Spleen (tissue), 13 donors: ENCODE measurements at places on chromosomes 4 and X. TPM values are rescaled to one million over a fixed set of nuclear protein-coding genes. Genes with fewer than 3 reads are reported as not detected.
A peak's percentile ranks its signal among the peaks of the same experiment; 100 is the strongest.

Gene GATA1
- polyA plus RNA-seq, result 0.61 TPM

Gene IRAK1
- polyA plus RNA-seq, result 46.4 TPM

Gene MAGEB2
- not detected for polyA plus RNA-seq

- no peak overlapping the region for H3K4me3 ChIP-seq
- no peaks in the 10 kb centered on the region for H3K36me3 ChIP-seq
- no peak overlapping the region for H3K27ac ChIP-seq
- no peaks in the 10 kb centered on the region for H3K4me1 ChIP-seq
- H3K27me3 ChIP-seq, result no peaks in the 10 kb centered on the region
- DNase-seq, result no peak
These were observed 94.2 kb downstream of the CXCL13 start for GRCh38 chr4:77699731-77700210.

DNA sequence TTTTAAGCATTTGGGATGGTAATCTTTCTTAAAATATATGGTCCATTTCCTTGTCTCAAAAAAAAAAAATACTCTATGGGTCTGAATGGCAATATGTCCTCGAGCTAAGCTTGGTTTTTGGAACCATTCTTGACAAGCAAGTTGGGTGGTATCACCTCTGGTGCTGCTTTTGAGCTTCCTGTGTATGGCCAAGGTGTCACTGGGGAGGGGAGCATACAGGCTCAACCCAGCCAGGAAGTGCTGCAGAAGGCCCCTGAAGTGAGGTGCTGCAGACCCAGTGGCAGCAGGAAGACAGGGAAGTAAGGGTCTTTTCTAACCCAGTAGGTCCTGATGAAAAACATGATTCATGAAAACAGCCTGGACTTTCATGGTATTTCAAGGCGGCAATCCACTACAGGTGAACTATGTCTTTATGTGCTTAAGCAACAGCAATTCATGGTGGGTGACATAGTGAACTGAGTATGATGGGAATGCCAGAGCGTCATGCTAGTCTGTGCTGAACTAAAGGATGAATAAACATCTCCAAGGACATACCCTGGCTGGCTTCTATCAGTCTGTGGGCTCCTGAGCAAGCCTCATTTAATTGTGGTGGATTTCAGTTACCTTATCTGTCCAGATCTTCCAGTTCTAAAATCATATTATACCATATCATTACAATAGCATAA is 15.1 kb downstream of the TRAPPC2 start:
- H3K4me3 ChIP-seq, result no peak overlapping the region
- peak overlapping the region; percentile 59 for H3K27ac ChIP-seq
- no peaks in the 10 kb centered on the region for H3K27me3 ChIP-seq
- no peak for DNase-seq
- peaks cover 37% of the 10 kb centered on the region for H3K36me3 ChIP-seq

GRCh38 chr4:566508-567295 is 9.4 kb downstream of the TMEM271 start:
- H3K27ac ChIP-seq, result no peak overlapping the region
- H3K36me3 ChIP-seq, result no peaks in the 10 kb centered on the region
- H3K27me3 ChIP-seq, result peaks cover 49% of the 10 kb centered on the region

DNA sequence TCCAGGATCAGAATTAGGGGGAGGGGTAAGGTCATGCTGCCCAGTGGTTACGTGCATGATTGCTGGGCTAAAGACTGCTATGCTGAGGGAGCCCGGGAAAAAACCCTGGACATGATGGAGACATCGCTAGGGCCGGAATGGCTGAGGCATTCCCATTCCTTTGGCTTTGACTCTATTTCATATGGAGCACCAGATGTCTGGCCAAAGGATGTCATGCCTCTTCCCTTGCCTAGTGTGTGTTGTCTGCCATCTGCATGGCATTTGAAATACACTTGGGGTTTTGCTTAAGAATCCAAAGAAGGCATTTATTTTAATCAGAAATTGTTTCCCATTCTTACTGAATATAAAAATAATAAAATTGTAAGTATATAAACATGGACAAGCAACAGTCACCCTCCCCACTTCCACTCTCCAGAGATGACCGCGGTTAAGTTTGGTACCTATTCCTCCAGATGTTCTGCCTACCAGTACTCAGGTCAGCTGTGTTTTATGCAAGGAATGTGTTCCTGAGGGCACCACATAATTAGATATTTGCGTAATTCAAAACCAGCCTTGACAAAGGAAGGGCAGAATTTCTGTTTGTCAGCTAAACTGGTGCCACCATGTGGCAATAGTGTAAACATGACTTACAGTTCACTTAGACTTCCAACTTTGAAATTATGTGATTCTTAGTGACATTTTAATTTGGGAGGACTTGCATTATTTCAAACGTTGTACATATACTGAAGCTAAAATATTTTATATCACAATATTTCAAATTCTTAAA is 105.9 kb downstream of the CT47B1 start:
- no peaks in the 10 kb centered on the region for H3K4me1 ChIP-seq
- H3K36me3 ChIP-seq, result no peaks in the 10 kb centered on the region
- no peaks in the 10 kb centered on the region for H3K27me3 ChIP-seq
- H3K27ac ChIP-seq, result no peak overlapping the region
- no peak overlapping the region for H3K4me3 ChIP-seq

DNA sequence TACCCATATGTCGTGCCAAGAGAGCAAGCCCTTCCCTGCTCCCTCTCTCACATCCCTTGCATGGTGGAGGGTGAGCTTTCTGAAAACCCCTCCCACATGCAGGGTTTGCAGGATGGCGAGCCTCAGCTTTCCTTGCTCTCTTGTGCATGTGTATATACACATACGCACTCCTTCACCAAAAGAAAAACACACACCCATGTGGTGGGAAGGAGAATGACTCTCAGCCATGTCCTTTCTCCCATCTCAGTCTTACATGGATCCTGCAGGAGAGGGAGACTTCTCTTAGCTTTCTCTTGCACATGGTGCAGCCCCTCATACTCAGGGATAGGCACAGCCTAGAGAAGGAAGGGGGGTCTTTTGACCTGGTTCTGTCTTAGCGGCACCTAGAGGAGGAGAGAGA is 81.1 kb downstream of the CLCN5 start:
- no peaks in the 10 kb centered on the region for H3K4me1 ChIP-seq
- H3K27me3 ChIP-seq, result no peaks in the 10 kb centered on the region
- H3K27ac ChIP-seq, result no peak overlapping the region
- H3K4me3 ChIP-seq, result no peak overlapping the region

- no peak for DNase-seq
- no peaks in the 10 kb centered on the region for H3K4me1 ChIP-seq
- H3K27ac ChIP-seq, result no peak overlapping the region
- H3K4me3 ChIP-seq, result no peak overlapping the region
These were observed 8.5 kb upstream of the LHFPL1 start for GRCh38 chrX:112688242-112688641.
